ENCODE measurements at places on chromosomes 2 and 18.

- no peak for DNase-seq
Observed at GRCh38 chr2:191881982-191882816, 35.3 kb upstream of the CAVIN2 start.

GRCh38 chr18:77198663-77199062 lies 51.0 kb upstream of the GALR1 start:
- DNase-seq, result no peak

GRCh38 chr18:24778810-24779418 lies 318.5 kb downstream of the HRH4 start:
- no peak for DNase-seq

DNA sequence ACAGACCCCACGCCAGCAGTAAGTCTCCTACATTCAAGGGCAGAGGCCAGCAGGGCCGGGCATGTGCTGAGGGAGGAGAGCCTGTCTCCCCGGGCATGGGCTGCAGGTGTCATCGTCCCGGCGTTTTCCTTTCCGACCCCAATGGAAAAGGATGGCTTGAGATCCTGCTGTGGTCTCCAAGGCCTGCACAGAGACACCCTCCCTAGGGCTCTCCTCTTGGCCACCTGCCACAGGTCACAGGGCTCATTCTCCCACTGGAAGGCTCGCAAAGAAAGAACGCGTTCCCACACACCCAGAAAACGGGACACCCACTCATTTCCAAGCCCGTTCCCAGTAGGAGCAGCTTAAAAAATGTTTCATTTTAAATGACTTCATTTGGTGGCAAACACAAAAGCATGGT lies 41.0 kb downstream of the DIPK1C start:
- no peak for DNase-seq

GRCh38 chr2:10000541-10000940 lies 42.8 kb upstream of the KLF11 start:
- no peak for DNase-seq

DNA sequence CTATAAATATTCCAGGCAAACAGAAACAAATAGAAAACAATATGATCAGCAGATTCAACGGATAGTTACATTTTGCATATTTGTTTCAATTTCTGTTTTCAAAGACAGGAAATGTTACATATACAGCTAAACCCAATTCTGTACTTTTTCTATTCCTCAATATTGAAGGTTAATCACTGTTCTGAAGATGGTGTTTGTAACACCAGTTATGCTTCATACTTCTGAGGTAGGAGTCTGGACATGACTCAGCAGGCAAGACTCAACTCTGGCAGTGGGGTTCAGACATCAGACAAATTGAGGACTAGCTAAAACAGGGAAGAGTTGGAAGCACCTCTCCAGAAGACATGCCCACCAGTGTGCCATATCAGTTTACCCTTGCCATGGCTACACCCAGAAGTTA lies 16.6 kb downstream of the SERPINB13 start:
- DNase-seq, result no peak

DNA sequence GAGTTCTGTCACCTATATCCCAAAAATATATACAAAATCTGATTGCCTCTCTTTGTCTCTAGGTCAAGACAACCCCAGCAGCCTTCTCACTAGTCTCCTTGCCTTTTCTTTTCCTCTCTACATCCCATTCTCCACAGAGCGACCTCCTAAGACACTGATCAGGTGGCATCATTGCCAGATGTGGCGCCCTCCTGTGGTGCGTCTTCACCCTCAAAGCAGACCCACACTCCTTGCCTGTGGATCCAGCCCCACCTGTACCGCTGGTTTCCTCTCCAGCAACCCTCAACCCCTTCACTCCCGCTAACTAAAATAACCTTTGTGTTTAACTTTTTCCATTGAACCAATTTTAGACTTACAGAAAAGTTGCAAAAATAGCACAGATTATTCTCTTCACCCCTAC lies 273.3 kb downstream of the GLI2 start:
- DNase-seq, result no peak

DNA sequence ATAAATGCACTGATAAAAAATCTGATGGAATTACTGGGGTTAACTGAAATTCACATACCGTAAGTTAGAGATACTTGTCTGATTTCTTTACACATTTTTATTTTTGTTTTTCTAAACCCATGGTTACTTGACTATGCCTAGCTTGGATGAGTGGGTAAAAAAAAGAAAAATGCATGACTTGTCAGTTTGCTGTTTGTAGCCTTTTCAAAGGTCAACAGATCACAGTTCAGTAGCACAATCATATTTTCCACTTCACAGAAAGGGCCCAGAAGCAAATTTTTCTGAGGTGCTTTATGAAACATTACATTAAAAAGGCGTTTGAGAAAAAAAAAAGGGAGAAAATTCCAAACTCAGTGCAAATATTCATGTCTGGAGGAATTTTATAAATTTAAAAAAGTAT lies 16.4 kb downstream of the SLC16A14 start:
- no peak for DNase-seq

- no peak for DNase-seq
Observed at GRCh38 chr2:9001778-9002177, 1.7 kb downstream of the MBOAT2 start.

GRCh38 chr18:45663403-45664045 lies 48.2 kb downstream of the SLC14A2 start:
- DNase-seq, result no peak

GRCh38 chr2:88038263-88039105 lies 17.1 kb downstream of the KRCC1 start:
- DNase-seq, result no peak

- DNase-seq, result no peak
Observed at GRCh38 chr2:178877874-178878273, 70.7 kb upstream of the TTN start.

DNA sequence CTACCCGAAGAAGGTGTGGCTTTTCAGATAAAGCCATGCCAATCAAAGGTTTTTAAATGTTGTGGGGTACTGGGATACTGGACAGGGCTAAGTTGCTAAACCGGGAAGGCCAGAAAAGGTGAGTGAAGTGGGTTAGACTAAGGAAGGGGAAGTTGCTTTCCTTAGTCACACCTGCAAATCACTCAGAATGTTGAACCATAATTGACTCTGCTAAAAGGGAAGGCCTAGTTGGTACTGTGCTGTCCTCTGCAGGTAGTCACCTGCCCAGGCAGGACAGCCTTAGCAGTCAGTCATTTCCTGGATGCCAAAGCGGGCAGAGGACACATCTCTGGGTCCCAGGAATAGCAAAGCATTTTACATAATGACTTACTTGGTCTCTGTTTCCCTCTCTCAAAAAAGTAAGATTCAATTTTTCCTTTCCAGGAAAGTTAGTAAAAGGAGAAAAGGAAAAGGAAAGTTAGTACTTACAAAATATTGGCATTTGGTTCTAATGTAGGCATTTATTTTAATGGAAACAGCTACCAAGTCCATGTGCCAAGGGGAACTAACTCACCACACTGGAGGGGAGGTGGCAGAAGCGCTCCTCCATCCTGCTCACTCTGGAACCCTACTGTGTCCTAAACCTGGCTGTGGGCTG lies 60.3 kb downstream of the RFTN2 start:
- peak; percentile 14 for DNase-seq

DNA sequence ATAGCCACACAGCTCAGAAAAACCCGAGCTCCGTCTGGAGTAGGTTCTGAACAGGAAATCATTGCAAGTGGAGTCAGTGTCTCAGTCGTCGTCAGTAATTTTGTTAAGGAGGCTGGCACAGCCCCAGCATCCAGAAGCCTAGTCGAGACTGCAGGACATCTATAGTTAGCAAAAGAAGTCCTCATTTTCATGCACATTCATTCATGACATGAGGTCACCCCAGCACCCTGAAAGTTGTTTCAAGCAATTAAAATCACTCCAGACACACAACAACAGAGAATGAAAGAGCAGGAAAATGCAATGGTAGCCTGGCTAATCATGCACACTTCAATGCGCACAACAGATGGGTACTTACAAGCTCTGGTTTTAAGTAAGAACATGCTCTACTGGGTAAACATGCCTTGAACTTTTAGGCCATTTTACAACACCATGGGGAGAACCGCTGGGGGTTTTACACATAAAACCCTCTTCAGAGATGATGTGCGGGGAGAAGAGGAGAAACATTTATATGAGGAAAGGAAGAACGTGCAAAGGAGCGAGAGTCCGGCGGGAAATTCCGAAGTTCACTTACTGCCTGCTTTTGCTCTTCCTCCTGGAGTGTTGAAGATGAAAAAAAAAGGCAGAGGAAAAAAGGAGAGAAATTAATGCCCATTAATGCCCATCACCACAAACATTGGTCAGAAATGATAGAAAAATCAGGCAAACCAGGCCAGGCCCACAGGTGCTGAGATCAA lies 77.4 kb upstream of the DNMT3A start:
- no peak for DNase-seq

GRCh38 chr2:68727683-68728375 lies 6.8 kb upstream of the ARHGAP25 start:
- no peak for DNase-seq

DNA sequence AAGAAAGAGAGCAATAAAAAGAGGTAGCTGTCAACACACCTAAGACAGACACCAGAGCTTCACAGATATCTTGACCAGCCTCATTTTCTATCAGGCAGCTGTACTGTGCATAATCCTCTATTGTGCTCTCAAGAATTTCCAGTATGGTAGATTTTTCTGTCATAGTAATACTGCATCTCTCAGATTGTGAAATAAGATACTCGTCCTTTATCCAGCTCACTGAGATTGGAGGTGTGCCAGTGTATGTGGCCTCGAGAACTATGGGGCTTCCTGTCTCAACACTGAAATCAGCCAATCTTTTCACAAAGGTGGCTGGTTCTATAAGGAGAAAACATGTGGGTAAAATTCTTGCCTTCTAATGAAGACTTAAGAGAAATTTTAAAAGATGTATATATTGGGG lies 88.9 kb downstream of the TTN start:
- DNase-seq, result no peak

DNA sequence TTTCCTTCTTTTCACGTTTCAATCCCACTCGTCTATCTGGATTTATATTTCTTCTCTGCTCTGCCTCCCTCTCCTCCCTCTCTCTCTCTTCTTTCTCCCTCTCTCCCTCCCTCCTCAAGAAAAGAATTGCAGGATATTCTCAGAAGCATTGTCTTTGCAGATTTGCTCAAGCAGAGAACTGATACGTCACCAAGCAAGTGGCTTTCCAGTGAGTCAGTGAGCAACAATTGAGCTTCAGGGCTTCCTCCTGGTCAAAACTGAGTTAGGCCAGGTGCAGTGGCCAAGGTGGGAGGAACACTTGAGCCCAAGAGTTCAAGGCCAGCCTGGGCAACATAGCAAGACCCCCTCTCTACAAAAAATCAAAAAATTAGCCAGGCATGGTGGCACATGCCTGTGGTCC lies 151.1 kb downstream of the SMAD2 start:
- DNase-seq, result no peak

DNA sequence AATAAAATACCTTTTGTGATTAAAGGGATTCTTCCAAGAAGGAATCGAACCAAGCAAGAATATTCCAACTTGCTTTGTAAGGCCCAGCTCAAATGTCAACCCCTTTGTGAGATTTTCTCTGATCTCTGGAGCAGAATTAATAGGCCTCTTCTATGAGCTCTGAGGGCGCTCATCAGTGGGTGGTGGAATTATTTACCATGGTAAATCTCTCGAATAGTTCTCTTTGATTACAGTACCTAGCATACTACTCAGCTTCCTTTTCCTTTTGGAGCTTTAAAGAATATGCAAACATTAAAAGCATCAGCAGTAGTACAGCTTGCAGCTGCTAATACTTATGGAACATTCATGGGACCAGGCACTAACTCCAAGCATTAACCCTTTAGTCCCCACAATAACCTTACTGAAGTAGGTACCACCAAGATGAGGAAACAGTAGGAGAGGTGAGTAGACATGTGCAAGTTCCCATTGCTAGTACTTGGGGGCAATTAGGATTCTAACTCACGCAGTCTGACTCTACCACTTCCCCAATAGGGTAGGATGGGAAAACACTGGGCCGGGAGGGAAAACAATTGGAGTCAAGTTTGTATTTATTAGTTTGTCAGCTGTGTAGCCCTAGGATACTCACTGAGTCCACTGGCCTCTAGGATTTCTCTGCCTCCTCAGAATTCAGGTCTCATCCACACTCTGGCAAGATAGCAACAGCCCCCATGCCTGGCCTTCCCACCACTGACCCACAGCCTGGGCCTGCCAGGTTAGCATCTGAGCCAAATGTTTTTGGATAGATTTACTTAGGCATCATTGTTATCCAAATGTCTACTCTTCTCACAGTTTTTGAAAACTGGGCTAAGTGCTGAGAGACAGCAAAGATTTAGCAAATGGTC lies 21.7 kb downstream of the ADD2 start:
- no peak for DNase-seq

- DNase-seq, result peak; percentile 24
Observed at GRCh38 chr2:84458551-84459017, 496 bp downstream of the SUCLG1 start.

GRCh38 chr2:239307921-239308613 lies 92.8 kb downstream of the HDAC4 start:
- DNase-seq, result no peak

- no peak for DNase-seq
Observed at GRCh38 chr2:70118798-70119454, 31.6 kb downstream of the PCBP1 start.

DNA sequence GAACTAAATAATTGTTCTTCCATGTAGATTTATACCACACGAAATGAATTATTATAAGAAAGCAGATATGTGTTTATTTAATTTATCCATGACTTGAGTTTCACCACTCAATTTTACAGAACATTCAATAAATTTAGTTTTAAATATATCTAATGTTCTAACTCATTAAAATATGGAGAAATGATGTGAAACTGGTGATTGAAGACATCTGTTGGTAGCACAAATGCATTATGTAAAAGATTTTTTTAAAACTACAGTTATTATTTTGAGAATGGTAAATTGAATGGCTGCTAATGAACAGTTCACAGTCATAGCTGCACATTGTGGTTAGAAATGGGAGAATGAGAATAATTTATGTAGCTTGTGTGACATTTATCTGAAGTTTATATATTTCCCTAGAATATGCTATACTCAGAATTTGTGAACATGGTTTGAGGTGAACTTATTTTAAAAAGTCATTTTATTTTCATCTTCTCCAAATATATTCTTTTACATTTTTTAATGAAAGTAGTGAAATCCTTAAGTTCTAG lies 203.5 kb downstream of the DPP4 start:
- no peak for DNase-seq

GRCh38 chr2:74502147-74502719 lies 2.8 kb upstream of the LBX2 start:
- DNase-seq, result no peak

DNA sequence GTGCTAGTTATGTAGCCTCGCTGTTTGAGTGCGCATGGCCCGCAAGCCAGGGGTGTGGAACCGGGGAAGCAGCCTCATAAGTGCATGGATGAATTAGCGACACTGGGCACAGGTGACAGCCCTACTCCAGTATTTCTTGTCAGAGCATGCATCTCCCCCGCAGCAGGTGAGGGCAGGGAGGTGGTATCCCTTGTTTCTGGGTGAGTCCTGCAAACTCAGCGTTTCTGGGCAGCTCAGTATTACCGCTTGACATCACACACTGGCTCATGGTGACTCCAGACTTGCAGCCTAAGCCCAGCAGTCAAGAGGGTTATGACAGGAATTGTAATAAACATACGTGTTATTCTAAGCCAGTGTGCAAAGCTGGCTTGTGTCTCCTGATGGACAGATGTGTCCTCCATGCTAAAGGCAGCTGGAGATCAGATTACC lies 2.5 kb downstream of the CABLES1 start:
- no peak for DNase-seq
